Hippocampal formation (tissue), 2 donors: ENCODE measurements at places on chromosomes 3 and 15.

- no peak for DNase-seq
Measured at GRCh38 chr3:46848271-46849044, 14.8 kb downstream of the MYL3 start.

- no peak for DNase-seq
Measured at GRCh38 chr3:33420966-33421365, 19.2 kb downstream of the UBP1 start.

GRCh38 chr3:171458864-171459136, 1.4 kb downstream of the TNIK start:
- no peak for DNase-seq

DNA sequence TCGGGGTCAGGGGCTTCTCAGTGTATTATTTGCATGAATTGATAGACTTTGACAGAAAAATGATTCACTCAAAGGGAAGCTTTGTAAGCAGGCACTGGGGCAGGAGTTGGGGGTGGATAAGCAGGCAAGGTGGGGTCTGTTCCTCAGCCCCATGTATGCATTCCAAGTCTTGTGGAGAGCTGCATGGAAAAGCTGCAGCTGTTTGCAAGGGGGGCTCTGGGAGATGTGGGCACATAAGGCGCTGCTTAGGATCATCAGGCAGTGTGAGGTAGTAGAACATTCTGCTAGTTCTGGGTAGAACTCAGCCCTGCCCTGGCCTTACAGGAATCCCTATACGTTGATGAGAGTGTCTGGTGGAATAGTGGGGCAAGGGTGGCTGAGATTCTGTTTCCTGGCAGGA, 154.2 kb upstream of the LRIG1 start:
- no peak for DNase-seq

- DNase-seq, result peak; percentile 27
Measured at GRCh38 chr15:55168350-55168974, 28.3 kb downstream of the RSL24D1 start.

DNA sequence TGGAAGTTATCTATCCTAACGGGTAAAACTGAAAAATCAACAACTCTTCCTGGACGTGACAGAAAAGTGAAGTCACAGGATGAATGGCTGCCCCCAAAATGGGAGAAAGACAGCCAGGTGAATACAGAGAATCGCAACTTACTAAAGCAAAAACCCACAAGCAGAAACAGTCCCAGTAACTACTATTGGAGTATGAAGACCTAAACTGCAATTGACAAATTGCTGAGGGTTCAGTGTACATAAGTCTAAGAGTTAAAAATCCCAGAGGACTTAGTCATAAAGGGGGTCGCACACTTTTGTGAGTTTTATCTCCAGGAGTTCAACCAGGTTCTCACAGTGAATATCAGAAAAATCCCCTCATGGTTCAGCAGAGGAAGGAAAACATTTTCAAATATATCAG, 56.8 kb upstream of the IMPG2 start:
- DNase-seq, result no peak

- DNase-seq, result no peak
Measured at GRCh38 chr3:45026038-45026437, at the start of gene CLEC3B. CLEC3B (plus strand) TSS chr3:45026303; CDS start chr3:45026363, 60 bp downstream.

DNA sequence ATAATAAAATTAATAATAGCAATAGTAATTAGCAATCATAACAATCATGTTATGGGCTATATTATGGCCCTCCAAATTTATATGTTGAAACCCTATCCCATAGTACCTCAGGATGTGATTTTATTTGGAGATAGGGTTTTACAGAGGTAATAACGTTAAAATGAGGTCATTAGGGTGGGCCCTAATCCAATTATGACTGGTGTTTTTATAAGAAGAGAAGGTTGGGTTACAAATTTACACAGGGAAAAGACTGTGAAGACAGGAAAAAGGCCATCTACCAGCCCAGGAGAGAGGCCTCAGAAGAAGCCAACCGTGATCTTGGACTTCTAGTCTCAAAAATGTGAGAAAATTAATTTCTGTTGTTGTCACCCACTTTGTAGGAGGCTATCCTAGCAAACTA, 353.1 kb downstream of the CHL1 start:
- DNase-seq, result no peak

DNA sequence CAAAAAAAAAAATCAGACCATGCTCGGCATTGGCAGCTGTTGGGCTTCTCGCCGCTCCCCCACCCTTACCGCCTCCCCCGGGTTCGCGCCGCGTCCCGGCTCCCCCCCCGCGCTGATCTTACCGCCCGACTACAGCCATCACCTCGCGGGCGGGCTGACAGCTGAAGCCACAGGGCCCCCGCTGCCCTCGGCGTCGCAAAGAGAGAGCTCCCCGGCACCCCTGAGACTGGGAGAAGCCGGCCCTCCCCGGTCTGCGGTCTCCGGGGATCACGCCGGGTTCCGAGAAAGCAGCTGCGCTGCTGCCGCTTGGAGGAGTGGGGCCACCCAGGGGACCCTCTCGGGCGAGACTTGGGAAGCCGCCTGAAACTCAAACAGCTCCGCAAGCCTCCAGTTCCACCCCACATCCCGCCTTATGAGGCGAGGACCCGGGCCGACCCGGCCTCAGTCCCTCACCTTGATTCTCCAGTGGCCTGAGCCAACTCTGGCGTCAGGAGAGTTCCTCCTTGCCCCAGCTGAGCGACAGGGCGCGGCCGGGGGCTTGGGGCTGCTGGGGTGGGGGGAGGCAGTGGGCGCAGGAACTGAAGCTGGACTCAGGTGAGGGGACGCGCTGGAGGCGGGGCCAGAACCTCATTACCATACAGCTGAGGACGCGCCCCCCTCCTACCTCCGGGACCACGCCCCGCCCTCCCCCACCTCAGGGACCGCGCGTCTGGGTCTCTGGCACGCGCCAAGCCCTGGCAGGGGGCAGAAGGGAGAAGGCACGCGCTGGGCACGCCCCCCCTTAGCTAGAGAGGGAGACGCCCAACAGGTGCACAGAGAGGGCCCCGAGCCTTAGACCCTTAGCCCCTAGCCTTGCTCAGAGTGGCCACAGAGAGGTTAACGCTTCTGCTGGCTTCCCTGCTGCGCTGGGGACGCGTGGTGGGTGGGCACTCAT, 1.0 kb upstream of the DLL4 start:
- DNase-seq, result no peak

DNA sequence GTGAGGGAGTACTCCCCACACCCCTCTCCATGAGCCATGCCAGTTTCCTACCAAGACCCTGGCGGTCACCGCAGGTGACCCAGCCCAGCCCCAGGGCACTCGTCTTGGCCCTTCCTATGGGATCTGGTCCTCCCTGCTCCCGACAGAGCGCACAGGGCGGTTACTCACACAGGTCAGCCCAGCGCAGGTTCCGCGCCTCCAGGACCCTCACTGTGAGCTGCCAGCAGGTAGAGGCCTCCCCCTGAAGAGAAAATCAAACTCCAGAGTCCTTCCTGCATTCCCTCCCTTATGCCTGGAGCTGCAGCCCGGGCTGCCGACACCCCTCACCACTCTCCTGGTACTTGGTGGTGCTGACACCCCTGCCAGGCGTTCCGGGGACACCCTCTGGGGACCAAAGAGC, 6.9 kb downstream of the PLA2G4D start:
- no peak for DNase-seq
